ENCODE measurements at places on chromosomes 2 and 18.

DNA sequence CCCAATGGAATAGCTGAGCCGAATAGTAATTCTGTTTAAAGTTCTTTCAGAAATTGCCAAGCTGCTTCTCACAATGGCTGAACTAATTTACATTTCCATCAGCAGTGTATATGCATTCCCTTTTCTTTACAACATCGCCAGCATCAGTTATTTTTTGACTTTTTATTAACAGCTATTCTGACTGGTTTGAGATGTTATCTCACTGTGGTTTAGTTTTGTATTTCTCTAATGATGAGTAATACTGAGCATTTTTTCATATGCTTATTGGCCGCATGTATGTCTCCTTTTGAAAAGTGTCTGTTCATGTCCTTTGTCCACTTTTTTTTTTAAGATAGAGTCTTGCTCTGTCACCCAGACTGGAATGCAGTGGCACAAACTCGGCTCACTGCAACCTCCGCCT lies 100.7 kb downstream of the C2orf74 start:
- no peak for DNase-seq

GRCh38 chr18:49227441-49228165 lies 232.8 kb downstream of the DYM start:
- no peak for DNase-seq

DNA sequence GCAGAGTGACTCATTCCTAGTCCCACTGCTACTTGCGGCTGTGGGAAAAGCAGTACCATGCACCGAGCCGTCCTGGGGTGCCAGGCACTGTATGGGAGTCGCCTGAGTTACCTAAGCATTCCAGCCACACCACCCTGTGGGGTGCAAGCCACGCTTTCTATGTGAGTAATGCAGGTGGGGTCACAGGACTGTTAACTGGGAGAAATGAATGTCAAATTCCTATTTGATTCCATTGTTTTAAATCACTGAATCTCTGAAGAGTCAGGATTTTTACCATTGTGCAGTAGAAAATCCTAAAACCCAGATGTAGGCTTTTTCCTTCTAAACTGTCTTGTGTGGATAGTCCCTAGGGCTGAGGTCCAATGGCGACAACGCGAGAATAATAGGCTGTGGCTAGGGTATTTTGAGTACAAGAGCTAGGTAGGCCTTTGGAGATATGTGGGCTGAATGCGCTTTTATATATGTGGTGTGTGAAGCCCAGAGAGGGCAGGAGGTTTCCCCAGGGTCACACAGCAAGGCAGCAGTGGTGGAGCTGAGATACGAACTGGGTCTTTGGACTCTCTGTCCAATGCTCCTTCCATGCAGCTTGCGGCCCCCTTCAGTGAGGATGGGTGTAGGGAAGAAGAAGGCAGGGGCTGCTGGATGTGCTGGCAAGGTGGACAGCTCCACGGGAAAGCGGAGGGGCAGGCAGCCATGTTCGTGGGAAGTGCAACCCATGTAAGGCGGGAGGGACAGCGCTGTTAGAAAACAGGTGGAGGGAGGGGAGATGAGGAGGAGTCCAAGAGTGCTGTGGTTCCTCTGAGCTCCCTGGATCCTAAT lies 83.2 kb downstream of the DDX1 start:
- DNase-seq = no peak

GRCh38 chr2:104863146-104863467 lies 9.2 kb downstream of the POU3F3 start:
- no peak for DNase-seq

DNA sequence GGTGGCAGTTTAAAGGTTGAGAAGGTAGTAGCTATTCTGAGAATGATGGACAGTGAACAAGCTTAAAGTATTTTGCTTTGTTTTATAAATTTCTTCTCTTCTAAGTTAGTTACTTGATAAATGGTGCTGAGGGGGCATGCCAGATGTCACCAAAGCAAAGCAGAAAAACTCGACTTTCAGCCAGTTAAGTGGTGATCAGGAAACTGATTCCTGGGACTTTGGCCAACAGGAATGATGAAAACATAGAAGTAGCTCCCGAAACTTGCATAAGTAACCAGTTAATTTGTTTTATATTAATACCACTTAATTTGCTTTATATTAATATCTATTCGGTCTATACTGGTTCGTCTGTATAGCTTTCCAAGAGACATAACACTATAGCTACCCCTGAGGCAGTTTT lies 82.6 kb downstream of the FANCL start:
- no peak for DNase-seq

All from G401 (cell line).